ENCODE measurements at places on chromosomes 11 and 22. TPM values are rescaled to one million over a fixed set of nuclear protein-coding genes. Genes with fewer than 3 reads are reported as not detected.

DNA sequence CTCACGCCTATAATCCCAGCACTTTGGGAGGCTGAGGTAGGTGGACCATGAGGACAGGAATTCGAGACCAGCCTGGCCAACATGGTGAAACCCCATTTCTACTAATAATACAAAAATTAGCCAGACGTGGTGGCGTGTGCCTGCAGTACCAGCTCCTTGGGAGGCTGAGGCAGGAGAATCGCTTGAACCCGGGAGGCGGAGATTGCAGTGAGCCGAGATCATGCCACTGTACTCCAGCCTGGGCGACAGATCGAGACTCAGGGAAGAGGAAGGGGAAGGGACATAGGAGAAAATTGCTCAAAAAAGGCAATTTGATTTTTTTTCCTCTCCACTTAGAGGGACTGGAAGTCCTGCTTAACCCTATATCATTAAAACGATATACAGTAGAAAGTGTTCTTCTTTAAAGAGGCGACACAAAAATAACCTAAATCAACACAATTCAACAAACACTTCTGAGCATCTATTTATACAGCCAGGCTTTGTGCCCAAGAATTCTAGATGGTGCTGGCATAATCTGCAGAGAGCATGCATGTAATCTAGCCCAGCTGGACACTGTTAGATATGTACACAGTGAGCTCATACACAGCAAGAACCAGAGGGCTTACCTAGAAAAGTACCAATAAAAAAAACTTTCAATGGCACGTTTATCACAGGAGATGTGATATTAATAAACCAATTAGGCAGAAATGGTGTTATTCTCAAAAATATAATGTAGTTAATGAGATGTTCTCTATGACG is 20.9 kb upstream of the DENND5A start:
- H3K27ac ChIP-seq: no peak overlapping the region
- H3K27me3 ChIP-seq: no peaks in the 10 kb centered on the region
- no peak for DNase-seq
- peaks cover 16% of the 10 kb centered on the region for H3K36me3 ChIP-seq
- no peak overlapping the region for H3K4me3 ChIP-seq

GRCh38 chr11:64071849-64072248 is 36.1 kb downstream of the FLRT1 start:
- peaks cover 23% of the 10 kb centered on the region for H3K27me3 ChIP-seq
- H3K4me3 ChIP-seq: no peak overlapping the region
- no peak overlapping the region for H3K27ac ChIP-seq
- no peaks in the 10 kb centered on the region for H3K36me3 ChIP-seq
- DNase-seq: peak; percentile 42
- H3K4me1 ChIP-seq: peaks cover 23% of the 10 kb centered on the region

DNA sequence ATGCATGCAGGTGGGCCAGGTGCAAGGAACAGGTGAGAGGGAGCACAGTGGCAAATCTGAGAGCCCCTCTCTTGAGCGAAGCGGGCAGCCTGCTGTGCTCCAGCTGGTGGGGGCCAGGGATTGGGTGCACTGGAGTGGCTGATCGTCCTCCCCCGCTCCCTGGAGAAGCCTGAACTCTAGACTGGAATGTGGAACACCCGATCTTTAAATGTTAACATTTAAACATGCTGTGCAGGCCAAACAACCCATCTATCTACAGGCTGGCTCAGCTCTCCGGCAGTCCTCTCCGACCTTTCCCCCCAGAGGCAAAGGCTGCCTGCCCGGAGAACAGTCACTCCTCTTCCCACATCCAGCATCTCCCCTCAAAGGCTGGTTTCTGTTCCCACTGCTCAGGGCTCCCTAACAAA is 5.1 kb downstream of the MRGPRF start:
- no peak overlapping the region for H3K4me3 ChIP-seq
- H3K27ac ChIP-seq: peak overlapping the region; percentile 93
- H3K4me1 ChIP-seq: peaks cover 23% of the 10 kb centered on the region
- H3K36me3 ChIP-seq: no peaks in the 10 kb centered on the region

DNA sequence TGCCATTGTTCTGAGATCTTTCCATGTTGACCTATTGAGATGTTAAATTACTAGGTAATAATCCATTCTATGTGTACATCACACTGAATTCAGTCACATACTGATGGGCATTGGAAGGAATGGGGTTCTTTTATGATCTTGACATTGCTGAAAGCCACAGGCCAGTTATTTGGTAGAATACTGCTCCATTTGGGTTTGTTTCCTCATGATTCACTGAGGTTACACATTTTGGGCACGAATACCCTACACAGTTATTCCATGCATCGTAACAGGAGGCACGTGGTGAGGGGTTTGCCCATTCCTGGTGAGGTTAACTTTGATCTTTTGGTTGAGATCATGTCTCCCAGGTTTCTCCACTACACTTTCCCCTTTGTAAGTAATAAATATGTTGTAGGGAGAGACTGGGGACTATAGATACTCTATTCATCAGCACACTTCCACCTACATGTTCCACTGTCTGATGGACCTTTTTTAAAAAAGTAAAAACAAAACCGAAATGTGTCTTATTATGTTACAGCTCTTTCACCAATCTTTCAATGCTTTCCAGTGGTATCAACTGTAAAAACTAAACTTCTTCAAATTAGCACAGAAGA is 12.0 kb upstream of the FOLR1 start:
- no peak overlapping the region for H3K4me3 ChIP-seq
- peaks cover 8% of the 10 kb centered on the region for H3K27me3 ChIP-seq

- DNase-seq: no peak
- no peak overlapping the region for H3K27ac ChIP-seq
- H3K27me3 ChIP-seq: peaks cover 84% of the 10 kb centered on the region
These were observed 1436.4 kb downstream of the BRD1 start for GRCh38 chr22:48391171-48391711.

DNA sequence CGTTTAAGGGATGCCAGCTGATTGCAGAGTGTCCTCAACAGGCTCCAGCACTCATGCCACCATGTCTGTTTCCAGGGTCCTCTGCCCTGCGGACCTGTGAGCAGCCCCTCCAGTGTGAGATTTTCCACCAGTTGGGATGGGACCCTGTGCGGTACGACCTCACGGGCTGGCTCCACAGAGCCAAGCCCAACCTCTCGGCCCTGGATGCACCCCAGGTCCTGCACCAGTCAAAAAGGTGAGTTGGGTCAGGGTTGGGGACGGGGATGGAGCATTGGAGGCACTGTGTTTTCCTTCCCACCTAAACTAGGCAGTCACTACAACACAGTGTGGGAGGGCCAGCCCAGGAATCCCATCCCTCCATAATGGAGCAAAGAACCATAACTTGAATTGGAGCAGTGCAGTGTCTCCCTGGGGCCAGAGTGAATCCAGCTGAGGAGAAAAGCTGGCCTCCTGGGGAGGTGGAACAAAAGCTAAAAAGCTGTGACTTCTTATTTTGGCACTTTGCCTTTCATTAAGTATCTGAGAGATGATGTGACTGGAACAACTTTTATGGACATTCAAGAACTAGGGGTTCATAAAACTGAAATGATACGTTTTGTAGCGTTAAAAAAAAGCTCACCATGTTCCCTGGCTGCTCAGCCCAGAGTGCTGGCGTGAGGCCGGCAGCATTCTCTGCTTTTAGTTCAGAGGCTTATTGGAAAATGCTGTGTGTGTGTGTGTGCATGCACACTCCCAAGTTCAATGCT is 101.8 kb downstream of the MYO18B start:
- H3K36me3 ChIP-seq: no peaks in the 10 kb centered on the region
- H3K27ac ChIP-seq: no peak overlapping the region
- DNase-seq: no peak
- H3K4me1 ChIP-seq: peaks cover 4% of the 10 kb centered on the region

GRCh38 chr22:22058633-22059290 is 76.2 kb upstream of the TOP3B start:
- no peak overlapping the region for H3K4me3 ChIP-seq
- H3K4me1 ChIP-seq: peaks cover 17% of the 10 kb centered on the region
- H3K36me3 ChIP-seq: no peaks in the 10 kb centered on the region
- peaks cover 27% of the 10 kb centered on the region for H3K27me3 ChIP-seq
- no peak for DNase-seq

GRCh38 chr11:104095791-104096190 is 59.4 kb downstream of the DDI1 start:
- no peak overlapping the region for H3K4me3 ChIP-seq
- H3K27me3 ChIP-seq: no peaks in the 10 kb centered on the region
- no peaks in the 10 kb centered on the region for H3K36me3 ChIP-seq
- peaks cover 13% of the 10 kb centered on the region for H3K4me1 ChIP-seq
- H3K27ac ChIP-seq: no peak overlapping the region

DNA sequence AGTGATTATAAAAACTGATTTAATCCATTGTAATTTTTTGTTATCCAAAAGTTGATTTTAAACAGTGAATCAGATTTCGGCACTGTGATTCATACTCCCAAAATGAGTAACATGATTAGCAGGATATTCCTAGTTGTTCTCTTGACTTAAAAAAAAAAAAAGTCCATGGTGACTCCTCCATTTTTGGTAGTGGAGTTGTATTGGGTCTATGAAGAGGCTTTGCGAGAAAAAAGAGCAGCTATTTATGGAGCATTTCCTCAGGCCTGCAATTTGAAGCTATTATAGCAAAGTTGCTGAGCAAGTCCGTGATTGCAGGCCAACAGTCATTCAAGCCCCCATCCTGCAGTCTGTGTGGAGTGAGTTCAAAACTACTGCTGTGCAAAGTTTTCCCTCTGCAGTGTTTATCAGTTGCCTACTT is 28.8 kb downstream of the YAP1 start:
- H3K27ac ChIP-seq: peak overlapping the region; percentile 69
- DNase-seq: no peak
- no peaks in the 10 kb centered on the region for H3K27me3 ChIP-seq

DNA sequence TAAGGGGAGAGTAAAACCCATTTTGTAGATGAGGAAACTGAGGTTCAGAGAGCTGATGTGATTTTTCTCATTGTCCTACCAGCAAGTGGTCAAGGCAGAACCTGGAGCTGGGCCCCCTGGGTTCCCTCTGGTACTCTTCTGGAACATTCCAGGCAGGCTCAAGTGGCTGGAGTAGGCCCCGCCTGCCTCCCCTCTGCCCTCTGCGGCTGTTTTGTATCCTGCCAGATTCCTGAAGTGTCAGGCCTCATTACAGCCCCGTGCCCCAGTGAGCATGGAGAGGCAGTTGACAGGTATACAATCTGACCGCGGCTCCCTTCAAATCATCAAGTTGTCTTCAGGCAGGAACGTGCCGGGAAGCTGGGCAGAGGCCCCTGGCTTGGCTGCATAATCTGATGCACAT is 94.6 kb upstream of the CD82 start:
- H3K36me3 ChIP-seq: no peaks in the 10 kb centered on the region
- H3K27me3 ChIP-seq: peaks cover 37% of the 10 kb centered on the region
- no peak overlapping the region for H3K27ac ChIP-seq
- no peaks in the 10 kb centered on the region for H3K4me1 ChIP-seq

- no peak overlapping the region for H3K27ac ChIP-seq
- H3K4me1 ChIP-seq: peaks cover 2% of the 10 kb centered on the region
- peak overlapping the region; percentile 62 for H3K4me3 ChIP-seq
- H3K27me3 ChIP-seq: peaks cover 59% of the 10 kb centered on the region
- H3K36me3 ChIP-seq: no peaks in the 10 kb centered on the region
- no peak for DNase-seq
These were observed 1.1 kb upstream of the RASD2 start for GRCh38 chr22:35539487-35539886.

DNA sequence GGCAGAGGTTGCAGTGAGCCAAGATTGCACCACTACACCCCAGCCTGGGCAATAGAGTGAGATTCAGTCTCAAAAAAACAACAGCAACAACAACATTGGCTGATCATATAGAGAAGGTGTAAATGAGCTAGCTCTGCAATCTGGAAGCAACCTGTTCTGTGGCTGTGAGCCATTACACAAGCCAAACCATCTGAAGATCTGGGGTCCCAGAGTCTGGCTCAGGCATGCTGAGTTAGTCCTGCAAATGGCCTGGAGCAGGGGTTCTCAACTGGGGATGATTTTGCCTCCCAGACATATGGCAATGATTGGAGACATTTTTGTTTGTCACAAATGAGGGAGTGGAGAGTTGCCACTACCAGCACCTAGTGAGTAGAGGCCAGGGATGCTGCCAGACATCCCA is 42.3 kb upstream of the RAB1B start:
- no peak for DNase-seq
- H3K4me3 ChIP-seq: no peak overlapping the region
- H3K27ac ChIP-seq: no peak overlapping the region
- H3K4me1 ChIP-seq: peaks cover 7% of the 10 kb centered on the region

DNA sequence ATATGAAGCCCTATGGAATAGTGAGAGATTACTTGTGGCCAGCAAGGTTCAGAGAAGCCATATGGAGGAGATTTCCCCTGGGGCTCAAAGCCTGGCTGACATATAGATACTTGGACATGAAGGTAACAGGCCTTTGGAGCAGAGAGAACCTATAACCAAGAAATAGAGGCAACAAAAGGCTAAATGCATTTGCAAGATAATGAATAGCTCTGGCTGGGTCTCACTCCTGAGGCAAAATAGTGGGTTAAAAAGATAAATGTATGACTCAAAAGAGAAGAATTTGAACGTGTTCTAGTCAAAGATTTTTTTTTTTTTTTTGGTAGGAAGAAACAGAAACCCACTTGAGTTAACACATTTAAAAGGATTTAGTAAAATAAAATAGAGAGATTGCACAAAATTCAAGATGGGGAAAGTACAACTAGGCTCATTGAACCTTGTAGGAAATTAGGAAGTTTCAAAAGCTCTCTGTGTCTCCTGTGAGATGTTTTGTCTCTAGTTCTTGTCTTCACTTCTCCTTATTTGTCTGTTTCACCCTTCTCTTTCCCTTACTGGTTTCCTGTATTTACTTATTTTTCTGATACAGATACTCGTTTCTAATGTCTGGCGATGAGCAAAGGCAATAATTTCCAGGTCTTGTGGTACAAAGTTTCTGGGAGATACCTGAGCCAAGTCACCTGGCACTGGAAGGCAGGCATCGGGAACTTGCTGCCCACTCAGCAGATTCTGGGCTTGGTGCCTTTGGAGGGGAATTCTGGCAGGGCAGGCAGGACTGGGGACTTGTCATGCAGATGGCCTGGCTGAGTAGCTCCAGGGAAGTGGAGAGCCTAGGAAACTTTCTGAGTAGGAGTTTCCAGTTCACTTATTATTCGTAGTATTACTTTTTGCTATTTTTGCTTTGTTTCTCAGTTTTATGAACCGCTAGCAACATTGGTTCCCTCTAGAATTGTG is 49.2 kb upstream of the SESN3 start:
- H3K4me1 ChIP-seq: peaks cover 35% of the 10 kb centered on the region
- no peaks in the 10 kb centered on the region for H3K36me3 ChIP-seq
- H3K27ac ChIP-seq: peak overlapping the region; percentile 85
- H3K27me3 ChIP-seq: no peaks in the 10 kb centered on the region
- no peak overlapping the region for H3K4me3 ChIP-seq

- H3K4me3 ChIP-seq: no peak overlapping the region
- peaks cover 2% of the 10 kb centered on the region for H3K4me1 ChIP-seq
- no peaks in the 10 kb centered on the region for H3K27me3 ChIP-seq
- DNase-seq: no peak
- peaks cover 9% of the 10 kb centered on the region for H3K36me3 ChIP-seq
These were observed 96.9 kb downstream of the TMEM135 start for GRCh38 chr11:87134524-87135106.

Gene MMP26
- not detected for total RNA-seq

Gene MAJIN
- total RNA-seq: not detected

Gene PATE2
- not detected for total RNA-seq

Gene STARD10
- total RNA-seq: 220 TPM

Gene BBOX1
- not detected for total RNA-seq

Measured in progenitor cell of endocrine pancreas (in vitro differentiated cells).